Stimulated activated CD8-positive, alpha-beta memory T cell treated with anti-CD3 and anti-CD28 coated beads, Interleukin-4, amount 100 ng/mL, for 48 hours (primary cell): ENCODE measurements at places on chromosomes 6 and 20.

DNA sequence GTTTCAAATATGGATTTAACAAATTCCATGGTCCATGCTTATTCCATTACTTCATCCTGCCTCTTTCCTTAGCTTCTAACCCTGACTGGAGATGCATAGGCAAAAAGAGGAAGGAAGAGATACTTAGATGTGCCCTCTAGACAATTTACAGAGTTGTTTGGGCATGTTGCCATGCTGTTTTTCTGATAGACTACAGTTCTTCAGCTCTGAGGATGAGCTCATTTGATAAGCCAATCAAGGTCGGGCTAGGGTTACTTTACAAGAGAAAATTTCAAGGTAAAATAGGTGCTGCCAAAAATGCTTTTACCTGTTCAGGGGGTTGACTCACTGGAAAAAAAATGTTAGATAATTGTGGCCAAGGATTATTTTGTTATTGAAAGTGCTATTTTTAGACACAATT, 5.9 kb downstream of the HCRTR2 start:
- no peak for DNase-seq

DNA sequence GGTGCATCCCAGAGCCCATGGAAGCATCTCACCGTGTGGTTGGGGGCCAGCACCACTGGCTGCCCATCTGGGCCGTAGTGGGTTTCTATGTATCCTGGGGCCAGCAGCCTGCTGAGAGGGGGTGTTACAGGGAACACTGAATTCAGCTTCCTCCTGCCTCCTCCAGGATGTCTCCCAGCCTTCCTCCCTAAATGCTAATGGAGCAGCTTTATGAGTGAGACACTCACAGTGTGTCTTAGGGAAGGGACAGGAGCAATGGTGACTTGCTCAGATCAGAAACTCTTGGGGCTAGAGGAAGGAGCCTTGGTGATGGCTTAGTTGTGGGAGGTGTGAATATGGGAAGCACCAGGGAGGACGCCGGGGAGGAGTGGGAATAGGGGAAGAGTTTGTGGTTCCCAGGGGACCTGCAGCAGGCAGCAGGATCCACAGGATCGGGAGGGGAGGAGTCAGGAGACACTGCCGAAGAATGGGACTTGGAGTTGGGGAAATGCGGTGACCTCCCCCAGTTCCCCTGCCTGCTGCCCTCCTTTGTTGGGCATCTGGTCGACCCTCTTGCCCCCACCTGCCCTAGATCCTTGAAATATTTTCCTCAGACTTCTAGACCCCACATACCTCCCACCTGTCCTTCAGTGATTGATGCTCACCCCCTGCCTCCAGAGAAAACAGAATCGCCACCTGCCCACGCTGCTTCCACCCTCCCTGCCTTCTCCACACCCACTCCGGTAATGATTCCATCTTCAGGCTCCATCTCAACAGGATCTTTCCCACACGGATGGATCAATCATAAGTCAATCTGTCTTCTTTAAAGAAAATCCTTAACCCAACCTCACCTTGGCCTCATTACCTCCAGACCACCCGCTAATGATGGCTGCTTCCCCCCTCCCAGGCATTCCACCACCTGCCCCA, 6.6 kb downstream of the ADAM33 start:
- DNase-seq = no peak

GRCh38 chr6:19524366-19525186, 312.6 kb upstream of the ID4 start:
- no peak for DNase-seq

DNA sequence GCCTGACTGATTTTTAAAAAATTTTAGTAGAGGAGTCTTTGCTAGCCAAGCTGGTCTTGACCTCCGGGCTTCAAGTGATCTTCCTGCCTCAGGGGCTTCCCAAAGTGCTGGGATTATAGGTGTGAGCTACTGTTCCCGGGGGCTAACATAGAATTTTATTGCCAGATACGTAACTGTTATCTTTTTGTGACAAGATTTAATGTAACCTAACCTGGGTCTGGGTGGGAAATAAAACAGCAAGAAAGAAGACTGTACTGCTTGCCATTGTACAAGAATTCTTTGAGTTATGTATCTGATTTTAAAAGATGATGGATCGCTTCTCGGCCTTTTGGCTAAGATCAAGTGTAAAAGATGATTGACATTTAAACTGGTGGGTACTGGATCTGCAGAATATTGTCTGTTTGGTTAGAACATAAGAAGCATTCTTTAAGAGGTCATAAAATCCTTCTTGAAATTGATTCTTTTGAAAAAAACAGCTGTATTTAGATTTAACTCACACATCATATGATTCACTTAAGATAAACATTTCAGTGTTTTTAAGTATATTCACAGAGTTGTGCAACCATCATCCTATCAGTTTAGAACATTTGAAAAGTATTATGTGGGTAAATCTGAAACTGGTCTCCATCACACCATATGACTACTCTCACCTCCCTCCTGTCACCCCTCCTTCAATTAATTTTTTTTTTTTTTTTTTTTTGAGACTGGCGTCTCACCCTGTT, 21.6 kb downstream of the TPX2 start:
- DNase-seq = no peak

DNA sequence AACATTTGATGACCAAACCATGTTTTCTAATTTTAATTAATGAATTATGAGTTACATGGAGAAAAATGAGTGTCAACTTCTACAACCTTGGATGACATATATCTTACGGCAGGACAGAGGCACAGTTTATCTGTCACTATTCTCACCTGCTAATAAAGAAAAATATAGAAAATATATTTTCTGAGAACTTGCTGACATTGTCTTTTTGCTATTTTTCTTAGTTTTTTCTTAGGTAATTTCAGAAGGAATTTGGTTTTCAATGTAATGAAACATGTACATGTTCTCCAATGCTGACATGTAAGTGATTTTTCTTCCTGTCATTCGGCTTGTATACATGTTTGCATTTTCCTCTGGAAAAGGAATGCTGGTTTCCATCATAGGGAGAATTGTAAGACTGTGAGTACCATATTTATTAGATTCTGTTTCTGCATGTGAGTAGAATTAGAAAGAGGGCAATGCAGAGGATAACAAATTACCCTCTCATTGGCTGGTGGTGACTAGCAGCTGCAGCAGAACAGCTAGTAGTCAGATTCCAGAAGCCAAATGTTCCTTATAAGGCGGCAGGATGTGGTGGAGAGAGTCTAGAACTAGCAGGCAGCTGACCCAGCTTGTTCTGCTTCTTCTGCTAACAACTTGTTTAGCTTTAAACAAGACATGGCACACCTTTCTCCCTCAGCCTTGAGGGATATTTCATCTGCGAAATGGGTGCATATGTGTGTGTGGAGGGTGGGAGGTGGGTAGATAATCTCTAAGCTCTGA, 132.8 kb upstream of the SPACA1 start:
- DNase-seq = no peak

- DNase-seq = no peak
These were observed 368.5 kb upstream of the EPHA7 start for GRCh38 chr6:93787841-93788240.

- DNase-seq = no peak
These were observed 135.7 kb downstream of the TOX2 start for GRCh38 chr20:44050327-44050726.
